A549 treated with CORT108297 at 1 μM for 4 hours (cell line): ENCODE measurements at places on chromosomes 2 and 18. TPM values are rescaled to one million over a fixed set of nuclear protein-coding genes. Genes with fewer than 3 reads are reported as not detected.

The ITGB6 gene
- 0.89 to 1.5 TPM (median 1.1 TPM) in 5 replicates for total RNA-seq

The PCARE gene
- total RNA-seq, result not detected in 5 replicates

The PGAP1 gene
- total RNA-seq, result 1.8 to 2.9 TPM (median 2.7 TPM) in 5 replicates

The RNF144A gene
- 6.2 to 8.1 TPM (median 7.0 TPM) in 5 replicates for total RNA-seq

The STON1 gene
- total RNA-seq, result 0.35 to 0.49 TPM (median 0.42 TPM) in 5 replicates

The CDH20 gene
- not detected in 5 replicates for total RNA-seq

The IL36A gene
- total RNA-seq, result not detected in 5 replicates

The THUMPD2 gene
- total RNA-seq, result 13.8 to 17.5 TPM (median 14.2 TPM) in 5 replicates

The KLHL14 gene
- total RNA-seq, result not detected in 5 replicates
